ENCODE measurements at places on chromosomes 1 and 21.

DNA sequence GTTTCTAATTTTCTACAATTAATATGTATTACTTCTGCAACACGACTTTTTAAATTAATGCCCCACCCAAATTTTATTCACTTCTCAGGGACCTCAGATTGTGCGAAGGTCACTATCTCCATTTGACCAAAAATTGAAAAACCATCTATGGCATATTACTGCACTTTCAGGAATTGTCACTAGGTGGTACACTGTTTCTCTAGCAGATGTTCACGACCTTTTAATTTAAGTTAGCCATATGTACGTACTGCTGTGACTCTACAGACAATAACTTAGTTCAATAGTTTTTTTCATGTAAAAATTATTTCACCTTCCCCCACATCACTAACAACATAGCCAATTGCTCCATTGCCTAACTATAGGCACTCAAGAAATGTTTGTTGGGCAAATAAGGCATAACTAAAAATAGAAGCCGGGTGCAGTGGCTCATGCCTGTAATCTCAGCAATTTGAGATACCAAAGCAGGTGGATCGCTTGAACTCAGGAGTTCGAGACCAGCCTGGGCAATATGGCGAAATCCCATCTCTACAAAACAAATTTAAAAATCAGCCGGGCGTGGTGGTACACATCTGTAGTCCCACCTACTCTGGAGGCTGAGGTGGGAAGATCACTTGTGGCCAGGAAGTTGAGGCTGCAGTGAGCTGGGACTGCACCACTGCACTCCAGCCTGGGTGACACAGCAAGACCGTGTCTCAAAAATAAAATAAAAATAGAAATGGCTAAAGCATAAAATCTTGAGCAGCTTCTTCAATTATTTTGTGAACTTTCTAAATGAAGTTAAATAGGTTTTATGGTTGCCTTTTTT is 75.7 kb upstream of the PKN2 start:
- peak; percentile 58 for DNase-seq

DNA sequence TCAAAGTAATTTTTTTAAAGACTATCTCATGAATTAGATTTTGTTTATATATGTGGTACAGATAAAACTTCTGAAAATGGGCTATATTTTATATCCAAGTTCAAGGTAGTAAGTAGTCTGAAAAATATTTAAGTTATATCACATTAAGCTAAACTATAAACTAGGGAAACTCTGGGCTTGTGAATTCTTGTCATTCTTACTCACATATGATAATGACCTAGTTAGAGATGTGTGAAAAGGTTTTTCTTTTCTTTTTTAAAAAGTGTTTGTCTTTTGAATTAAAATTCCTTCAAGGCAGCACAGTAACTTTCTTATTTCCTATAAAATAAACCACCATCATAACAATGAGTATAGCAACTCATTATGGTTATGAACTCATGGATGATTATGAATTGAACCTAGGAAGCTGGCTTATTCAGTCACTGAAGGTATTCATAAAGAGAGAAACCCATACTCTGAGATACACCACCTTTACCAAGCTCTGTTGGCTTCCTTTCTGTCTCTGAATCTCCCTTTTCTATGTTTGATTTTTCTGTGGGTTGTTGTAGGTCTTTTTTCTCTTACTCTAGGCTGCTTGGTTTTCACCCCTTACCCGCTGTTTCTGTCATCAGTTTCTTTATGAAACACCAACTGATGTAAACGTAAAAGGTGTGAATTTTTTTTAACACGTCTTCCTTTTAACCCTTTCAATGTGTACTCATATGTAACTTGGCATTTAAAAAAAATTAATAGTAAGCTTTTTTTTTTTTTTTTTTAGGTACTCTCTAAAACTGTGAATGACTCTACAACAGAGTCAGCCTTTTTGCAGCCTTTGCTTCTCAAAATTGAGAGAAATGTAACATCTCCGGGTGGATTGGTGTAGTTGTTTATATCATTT is 25.2 kb downstream of the IL12RB2 start:
- DNase-seq: no peak

DNA sequence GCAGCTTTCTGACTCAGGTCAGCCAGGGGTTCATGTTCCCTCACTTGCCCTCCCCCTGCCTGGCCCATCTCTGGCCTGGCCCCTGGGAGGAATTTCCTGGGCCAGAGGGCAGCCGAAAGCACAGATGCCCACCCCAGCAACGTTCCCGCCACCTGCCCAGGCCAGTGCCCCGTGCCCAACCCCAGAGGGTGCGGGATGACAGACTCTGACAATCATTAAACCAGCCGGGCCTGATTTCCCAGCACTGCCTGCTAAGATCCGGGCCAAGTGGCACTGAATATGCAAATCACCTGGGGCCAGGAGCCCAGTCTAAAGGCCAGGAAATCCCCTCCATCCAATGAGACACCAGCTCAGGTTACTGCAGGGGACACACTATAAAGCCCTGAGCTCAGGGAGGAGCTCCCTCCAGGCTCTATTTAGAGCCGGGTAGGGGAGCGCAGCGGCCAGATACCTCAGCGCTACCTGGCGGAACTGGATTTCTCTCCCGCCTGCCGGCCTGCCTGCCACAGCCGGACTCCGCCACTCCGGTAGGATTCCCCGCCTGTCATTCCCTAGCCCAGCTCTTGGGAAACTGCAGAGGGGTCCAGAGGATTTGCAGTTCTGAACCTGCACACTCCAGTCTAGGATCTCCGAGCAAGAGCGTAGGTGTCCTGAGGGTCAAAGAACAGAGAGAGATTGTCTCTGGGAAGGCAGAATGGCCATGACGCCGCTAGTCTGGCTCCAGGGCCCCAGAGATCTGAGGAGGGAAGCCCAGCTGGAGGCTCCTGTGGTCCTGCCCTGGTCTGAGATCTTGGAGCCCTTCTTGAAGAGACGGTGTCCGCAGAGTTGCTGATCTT is at the start of gene ELF3:
Gene ELF3, plus strand, starts transcription at position 408 of the 836 bp plus-strand sequence. CDS start 550 bp downstream, outside the sequence.
- DNase-seq: no peak

GRCh38 chr1:200182701-200183100 is 155.2 kb downstream of the NR5A2 start:
- no peak for DNase-seq

GRCh38 chr1:75129660-75129982 is 4.6 kb upstream of the LHX8 start:
- no peak for DNase-seq

- no peak for DNase-seq
Measured at GRCh38 chr21:45866551-45866950, 115.0 kb upstream of the COL6A1 start.

DNA sequence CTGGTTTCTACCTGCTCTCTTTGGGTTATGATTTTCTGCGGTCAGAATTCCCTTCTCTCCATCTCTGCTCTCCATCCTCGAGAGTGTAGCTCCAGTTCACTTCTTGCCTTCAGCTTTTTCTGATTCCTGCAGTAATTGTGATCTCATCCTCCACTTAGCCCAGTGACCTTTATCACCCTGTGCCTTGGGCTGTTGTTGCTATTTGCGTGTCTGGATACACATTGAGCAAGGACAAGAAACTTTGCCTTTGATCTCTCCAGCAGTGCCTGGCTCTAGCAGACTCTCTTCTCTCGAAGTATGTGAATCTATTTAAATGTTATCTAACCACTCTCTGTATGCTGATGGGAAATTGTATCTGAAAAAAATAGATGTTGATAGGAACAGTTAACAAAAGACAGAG is 76.4 kb upstream of the MARK1 start:
- peak; percentile 18 for DNase-seq

DNA sequence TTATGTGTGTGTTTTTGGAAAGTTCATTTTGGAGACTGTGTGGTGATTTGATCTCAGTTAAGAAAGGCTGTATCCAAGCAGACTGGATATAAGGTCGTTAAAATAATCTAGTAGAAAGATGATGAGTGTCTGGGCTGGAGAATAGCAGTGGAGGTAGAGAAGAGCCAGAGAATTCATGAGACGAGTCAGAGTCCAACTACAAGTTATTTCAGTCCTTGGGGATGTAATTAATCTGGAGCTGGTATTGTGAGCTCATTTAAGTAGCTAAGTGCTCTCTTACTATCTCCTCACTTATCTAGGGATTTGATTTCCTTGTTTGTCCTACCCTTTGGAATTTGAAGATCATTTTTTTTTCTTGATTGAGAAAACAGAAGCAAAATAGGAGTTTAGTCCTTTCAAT is 1219.0 kb upstream of the ADGRL4 start:
- no peak for DNase-seq

GRCh38 chr1:169571450-169571849 is 14.8 kb downstream of the F5 start:
- no peak for DNase-seq
